ENCODE measurements at places on chromosomes 2 and 18.

- no peak for DNase-seq
Measured at GRCh38 chr2:33420726-33421125, 55.7 kb upstream of the RASGRP3 start.

DNA sequence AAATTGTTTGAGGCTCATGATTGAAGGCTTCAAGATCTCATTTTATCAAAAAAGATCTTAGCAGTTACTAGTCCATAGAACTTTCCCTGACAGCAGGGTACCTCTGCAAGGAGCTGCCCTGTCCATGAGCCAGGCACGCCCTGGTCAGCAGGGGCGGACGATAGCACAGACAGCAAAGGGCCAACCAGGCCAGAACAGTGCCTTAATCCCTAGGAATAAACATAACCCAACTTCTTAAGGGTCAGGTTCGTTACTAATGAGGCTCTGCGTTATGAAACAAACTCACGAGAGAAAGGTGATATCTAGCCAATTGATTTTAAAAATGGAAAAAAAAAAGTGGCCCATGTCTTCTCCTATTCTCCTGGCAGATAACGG, 59.2 kb downstream of the BCL2 start:
- no peak for DNase-seq

DNA sequence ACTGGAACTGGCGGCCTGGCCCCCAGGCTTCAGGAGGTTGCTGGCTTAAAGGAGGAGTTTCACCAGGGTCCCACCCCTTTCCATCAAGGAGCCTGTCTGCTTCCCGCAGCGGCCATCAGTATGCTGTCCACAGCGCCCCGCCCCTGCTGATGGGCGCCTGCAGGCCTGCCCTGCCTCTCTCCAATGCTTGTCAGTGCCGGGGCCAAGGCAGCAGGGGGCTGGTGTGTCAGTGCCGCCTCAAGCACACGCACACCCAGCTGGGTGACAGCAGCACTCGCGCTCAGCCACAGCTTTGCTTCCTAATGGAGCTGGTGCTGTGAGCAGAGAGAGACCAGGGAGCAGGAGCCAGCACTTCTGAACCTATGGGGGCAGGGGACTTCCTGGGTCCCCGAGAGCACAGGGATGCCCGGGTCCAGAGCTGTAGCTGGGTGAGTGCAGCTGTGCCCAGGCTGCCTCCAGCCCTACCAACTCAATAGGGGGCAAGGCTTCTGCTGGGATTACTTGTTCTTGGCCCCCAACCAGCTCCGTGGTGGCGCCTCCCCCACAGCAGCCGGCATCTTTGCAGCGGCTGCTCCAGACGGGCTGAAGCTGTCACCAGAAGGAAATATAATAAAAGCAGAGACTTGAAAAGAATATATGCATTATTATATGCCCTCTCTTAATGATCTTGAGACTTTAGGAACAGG, 377.2 kb upstream of the LRATD1 start:
- no peak for DNase-seq

DNA sequence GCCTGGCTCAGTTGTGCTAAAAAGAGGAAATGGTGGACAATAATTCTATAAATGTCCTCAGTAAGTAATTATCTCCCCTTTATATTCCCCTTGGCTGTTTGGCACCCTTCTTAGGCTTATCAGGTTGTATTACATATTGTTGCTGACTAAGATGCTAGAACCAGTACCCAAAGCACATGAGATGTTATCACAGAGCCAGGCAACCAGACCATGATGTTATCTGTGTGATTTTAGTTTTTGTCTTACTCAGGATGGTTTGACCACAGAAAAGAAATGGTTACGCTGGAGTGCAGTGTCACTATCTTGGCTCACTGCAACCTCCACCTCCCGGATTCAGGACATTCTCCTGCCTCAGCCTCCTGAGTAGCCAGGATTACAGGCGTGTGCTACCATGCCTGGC, 15.2 kb downstream of the R3HDM1 start:
- no peak for DNase-seq

GRCh38 chr2:3672861-3673678, 15.1 kb downstream of the ALLC start:
- DNase-seq: no peak

DNA sequence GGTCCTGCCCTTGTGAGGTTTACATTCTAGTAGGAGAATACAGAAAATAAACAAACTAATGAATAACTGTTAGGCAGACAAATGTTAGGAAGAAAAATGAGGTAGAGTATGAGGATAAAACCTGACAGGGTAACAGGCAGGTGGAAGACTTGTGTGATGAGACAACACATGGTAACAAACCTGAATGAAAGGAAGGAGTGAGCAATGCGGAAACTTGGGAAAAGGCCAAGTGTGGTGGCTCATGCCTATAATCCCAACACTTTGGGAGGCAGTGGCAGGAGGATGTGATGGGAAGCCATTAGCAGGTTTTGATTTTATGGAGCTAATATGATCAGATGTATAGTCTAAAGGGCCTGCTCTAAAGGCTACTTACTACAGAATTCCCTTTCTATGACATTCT, 74.2 kb downstream of the INO80D start:
- no peak for DNase-seq

Data from activated naive CD4-positive, alpha-beta T cell treated with Interleukin-2 at 50 U/mL for 16 hours (primary cell).